AG08395 (cell line): ENCODE measurements at places on chromosomes 5 and 9.
A peak's percentile ranks its signal among the peaks of the same experiment; 100 is the strongest.

DNA sequence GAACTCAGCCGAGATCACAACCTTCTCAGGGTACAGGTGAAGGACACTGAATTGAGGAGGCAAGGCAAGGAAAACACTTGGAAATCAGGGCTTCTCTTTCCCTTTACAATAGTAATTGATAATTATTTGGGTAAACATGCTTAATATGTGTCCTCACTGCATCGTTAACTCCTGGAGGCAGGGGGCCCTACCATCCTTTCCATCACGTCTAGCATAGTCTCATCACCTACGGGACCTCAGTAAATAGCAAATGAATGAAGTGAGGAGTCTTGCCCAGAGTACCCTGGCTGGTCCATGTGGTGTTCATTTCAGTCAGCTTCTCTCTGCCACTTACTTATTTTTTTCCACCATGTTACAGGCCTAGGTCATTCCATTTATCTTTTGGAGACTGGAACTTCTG lies 2.3 kb downstream of the F2RL1 start:
- no peak for DNase-seq

- no peak for DNase-seq
Observed at GRCh38 chr5:124888050-124888506, 141.6 kb upstream of the ZNF608 start.

GRCh38 chr5:51618234-51618633 lies 235.0 kb downstream of the ISL1 start:
- no peak for DNase-seq

DNA sequence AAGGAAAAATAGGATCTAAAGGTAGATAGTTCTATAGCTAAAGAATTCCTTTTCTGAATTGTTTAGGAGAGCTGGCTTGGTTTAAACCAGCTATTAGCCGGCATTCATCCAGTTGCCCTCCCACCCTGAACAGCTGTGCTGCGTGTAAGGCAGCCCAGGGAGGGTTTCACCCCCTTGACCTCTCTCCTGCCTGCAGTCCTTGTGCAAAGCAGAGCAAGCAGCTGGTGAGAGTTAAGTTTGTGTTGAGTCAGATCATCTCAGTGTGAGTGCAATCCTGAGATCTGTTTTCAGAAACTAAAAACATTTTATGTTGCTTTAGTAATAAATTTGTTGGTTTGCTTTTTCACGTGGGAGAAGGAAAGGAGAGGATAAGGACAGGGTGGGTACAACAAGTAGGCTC lies 13.0 kb downstream of the SLC25A25 start:
- peak; percentile 80 for DNase-seq

DNA sequence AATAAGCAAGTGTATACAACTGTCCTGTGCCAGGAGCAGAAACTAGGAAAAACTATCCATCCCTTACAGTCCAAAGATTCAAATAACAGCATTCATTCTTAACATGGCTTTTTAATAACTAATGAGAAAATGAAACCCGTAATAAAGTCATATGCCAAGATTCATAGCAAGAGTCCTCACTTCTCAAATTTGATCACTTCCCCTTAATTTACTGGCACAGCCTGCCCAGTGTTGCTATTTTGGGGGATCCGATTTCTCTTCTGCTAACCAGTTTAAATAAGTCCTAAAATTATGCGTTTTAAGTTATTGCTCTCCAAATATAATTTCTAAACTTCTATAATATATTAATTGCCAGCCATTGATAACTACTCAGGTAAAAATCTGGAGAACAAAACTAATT lies 177.0 kb upstream of the PTGER4 start:
- no peak for DNase-seq

- no peak for DNase-seq
Observed at GRCh38 chr9:86353655-86354010, 577 bp downstream of the TUT7 start.

- DNase-seq: no peak
Observed at GRCh38 chr5:138338411-138339090, 485 bp downstream of the FAM53C start.

GRCh38 chr9:91908746-91909145 lies 41.3 kb downstream of the ROR2 start:
- no peak for DNase-seq

- DNase-seq: no peak
Observed at GRCh38 chr9:88065619-88066018, 72.7 kb downstream of the SPATA31C2 start.

GRCh38 chr9:93296889-93297480 lies 113.0 kb downstream of the WNK2 start:
- DNase-seq: no peak

DNA sequence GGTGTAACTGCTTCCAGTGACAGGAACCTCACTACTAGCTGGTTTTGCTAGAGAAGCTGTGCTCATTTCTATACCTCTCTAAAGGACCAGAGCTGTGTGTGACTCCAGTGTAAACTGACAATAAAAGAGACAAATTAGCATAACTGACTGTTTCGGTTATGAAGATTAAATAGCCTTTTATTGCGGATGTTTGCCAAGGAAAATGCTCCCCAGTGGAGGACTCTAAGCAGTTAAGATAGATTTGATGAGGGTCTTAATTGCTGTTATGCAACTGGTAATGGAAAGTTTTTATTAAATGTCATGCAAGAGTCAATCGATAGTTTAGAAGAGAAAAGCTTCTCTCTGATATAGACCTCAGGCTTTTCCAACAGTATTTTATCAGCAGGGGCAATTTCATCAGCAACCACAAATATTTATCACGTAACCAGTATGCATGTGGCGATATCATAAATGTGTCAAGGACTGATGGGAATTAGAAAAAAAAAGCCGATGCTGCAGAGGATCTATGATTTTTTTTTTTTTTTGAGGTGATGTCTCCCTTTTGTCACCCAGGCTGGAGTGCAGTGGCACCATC lies 275.2 kb upstream of the DMAC1 start:
- no peak for DNase-seq

- no peak for DNase-seq
Observed at GRCh38 chr9:97484134-97484533, 17.3 kb upstream of the TMOD1 start.

GRCh38 chr9:38337706-38338264 lies 54.7 kb upstream of the ALDH1B1 start:
- DNase-seq: no peak

DNA sequence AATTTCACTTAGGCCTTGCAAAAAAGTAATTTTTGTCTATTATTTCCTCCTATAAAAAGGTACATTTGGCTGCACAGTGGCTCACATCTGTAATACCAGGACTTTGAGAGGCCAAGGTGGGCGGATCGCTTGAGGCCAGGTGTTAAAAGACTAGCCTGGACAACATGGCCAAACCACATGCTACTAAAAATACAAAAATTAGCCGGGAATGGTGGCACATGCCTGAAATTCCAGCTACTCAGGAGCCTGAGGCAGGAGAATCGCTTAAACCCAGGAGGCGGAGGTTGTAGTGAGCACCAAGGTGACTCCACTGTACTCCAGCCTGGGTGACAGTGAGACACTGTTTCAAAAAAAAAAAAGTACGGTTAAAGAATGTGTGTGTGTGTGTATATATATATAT lies 15.7 kb downstream of the NUP155 start:
- DNase-seq: no peak

DNA sequence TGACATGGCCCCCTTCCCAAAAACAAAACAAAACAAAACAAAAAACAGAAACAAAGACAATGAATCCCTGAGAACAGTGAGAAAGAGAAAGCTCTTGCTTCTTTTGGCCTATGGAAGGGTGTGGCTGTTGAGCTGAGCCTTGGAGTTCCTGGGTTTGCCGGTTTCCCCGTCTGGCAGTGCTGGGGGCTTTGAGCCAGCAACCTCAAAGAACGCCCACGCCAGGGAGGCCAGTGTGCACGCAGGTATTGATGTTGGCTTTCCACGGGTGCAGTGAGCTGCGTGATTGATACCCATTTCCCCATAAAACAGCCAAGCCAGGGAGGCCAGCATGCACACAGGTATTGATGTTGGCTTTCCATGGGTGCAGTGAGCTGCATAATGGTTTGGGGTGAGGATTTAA lies 8.3 kb upstream of the LCN1 start:
- DNase-seq: no peak

DNA sequence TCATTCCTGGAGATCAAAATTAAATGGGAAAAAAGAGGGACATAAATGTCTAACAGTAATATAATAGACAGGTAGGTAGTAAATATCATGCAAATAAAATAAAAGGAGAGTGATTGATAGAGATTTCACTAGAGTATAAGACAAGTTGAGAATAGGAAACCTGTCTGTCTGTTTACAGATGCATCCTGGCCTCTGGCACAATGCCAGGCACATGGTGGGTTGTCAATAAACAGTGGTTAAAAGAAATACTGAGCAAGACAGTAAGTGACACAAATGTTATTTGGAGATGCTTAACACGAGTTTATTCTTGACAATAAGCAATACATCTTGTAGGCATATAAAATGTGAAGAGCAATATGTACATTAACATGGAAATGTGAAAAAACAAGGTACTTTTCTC lies 33.3 kb downstream of the RICTOR start:
- no peak for DNase-seq

DNA sequence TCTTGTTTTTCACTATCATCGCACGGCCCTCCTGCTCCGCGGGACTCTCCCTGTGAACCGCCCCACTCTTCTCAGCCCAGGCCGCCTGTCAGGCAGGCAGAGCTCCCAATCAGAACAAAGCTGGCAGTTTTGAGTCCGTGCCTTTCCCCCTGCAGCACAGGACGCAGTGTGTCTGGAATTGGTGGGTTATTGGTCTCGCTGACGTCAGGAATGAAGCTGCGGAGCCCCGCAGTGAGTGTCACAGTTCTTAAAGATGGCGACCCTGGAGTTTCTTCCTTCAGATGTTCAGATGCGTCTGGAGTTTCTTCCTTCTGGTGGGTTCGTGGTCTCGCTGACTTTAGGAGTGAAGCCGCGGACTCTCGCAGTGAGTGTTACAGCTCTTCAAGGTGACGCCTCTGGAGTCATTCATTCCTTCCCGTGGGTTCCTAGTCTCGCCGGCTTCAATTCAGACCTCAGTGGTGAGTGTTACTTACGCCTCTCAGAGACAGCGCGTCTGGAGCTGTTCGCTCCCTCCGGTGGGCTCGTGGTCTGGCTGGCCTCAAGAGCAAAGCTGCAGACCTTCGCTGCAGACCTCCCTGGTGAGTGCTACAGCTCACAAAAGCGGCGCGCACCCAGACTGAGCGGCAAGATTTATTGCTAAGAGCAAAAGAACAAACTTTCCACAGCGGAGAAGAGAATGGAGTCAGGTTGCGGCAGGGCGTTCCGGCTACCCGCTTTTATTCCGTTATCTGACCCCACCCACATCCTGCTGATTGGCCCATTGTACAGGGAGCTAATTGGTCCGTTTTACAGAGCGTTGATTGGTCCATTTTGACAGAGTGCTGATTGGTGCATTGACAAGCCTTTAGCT lies 7.4 kb downstream of the ZDHHC11B start:
- peak; percentile 3 for DNase-seq

GRCh38 chr9:133119846-133120500 lies 1.1 kb downstream of the RALGDS start:
- no peak for DNase-seq

GRCh38 chr9:4084435-4084818 lies 215.4 kb downstream of the GLIS3 start:
- DNase-seq: no peak

GRCh38 chr5:179405054-179405416 lies 59.8 kb upstream of the ADAMTS2 start:
- DNase-seq: no peak

- DNase-seq: no peak
Observed at GRCh38 chr9:71589612-71590011, 178.7 kb downstream of the CEMIP2 start.

- no peak for DNase-seq
Observed at GRCh38 chr5:1500411-1501091, 23.2 kb downstream of the LPCAT1 start.

GRCh38 chr5:82355053-82355452 lies 76.9 kb upstream of the RPS23 start:
- DNase-seq: no peak

GRCh38 chr5:29983528-29984155 lies 1209.8 kb upstream of the CDH6 start:
- no peak for DNase-seq

DNA sequence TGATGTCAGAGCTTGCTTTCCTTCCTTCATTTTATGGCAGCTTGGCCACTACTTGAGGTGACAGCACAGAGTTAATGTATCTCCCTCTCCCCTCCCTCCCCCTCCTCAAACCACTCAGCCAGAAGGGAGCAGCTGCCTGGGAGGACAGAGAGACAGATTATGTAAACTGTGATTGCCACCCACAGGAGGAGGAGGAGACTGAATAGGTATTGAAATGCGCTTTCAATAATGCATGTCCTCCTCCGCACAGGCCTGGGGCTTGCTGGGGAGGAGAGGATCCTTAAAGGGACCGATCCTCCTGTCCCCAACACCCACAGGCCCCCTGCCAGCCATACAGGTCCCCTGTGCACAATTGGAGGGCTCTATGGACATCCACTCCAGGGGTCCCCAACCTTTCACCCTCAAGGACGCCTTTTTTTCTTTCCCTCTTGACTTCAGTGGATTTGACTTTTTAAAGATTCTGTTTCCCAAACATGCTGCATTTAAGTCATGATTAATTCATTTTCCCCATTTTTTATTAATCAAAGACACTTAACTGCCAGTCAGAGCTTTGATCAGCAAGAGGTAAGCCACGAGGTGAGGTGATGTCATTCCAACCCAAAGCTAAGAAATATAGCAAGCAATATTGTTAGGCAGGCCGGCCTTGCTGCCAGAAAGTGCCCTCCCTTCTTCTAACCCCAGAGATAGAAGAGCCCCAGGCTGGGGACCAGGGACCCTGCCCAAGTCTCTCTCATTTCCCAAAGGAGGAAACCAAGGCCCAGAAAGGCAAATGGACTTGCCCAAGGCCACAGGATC lies 47.5 kb upstream of the CPLX2 start:
- no peak for DNase-seq

DNA sequence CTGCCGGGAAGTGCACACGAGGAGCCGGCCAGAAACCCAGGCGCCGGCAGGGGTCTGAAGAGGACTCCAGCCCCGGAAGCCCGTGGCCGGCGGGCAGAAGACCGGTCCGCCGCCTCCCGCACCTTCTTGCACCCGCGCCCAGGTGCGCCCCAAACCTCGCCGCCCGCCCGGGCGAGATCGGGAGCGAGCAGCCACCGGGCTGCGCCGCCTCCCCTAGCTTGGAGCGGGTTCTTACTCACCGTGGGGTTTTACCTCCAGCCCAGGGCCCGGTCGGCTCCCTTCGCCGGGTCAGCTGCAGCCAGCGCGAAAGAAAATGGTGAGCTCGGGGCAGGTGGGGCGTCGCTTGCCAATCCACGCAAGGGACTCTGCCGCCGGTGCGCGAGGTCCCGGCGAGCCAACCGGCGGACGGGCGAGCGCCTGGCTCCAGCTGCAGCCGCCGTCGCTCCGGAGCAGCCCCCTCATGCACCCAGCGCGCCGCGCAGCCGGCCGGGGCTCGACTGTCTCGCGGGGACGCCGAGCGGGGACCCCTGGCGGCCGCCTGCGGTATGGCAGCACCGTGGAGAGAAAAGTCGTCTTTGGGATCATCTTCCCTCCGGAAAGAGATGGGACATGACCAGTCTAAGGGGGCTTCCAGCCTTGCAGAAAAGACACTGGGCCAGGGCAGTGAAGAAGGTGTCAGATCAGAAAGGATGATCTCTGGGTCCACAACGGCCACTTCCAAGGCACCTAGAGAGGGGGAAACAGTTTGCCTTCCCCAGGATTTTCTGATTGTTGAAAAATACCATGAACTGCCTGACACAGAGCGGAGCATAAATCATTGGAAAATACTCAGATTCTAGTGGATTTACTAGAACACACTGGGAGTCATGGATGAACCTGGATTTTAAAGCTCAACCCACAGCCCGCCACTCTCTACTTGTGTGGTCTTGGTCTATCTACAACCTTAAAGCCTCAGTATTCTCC lies at the start of gene MOB3B:
Gene MOB3B, minus strand, starts transcription at position 499 of the 963 bp plus-strand sequence. CDS start 74,264 bp downstream, outside the sequence.
- peak; percentile 78 for DNase-seq

- no peak for DNase-seq
Observed at GRCh38 chr9:93701494-93702218, 125.3 kb downstream of the PHF2 start.

- DNase-seq: no peak
Observed at GRCh38 chr5:3639175-3639574, 43.5 kb downstream of the IRX1 start.
